AG08396 (cell line): ENCODE measurements at places on chromosomes 3 and 15.

DNA sequence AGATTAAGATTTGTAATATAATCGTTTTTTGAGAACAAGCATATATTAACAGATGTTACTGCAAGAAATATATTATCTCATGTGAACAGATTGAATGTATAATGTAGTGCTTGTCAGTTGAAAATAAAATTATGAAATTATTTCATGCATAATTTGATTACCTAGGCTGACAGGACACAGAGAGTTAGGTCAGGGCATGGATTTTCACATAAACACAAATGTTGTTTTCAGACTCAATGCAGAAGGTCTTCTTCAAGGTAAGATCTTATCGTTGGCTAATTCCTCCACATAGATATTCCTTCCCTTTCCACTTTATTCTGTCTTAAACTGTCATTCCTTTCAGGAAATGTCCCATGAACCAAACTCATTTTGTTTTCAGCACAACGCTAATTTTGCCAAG, 20.1 kb upstream of the TM4SF1 start:
- DNase-seq = no peak

GRCh38 chr15:43896543-43896942, 69.7 kb downstream of the WDR76 start:
- no peak for DNase-seq

GRCh38 chr3:492586-493316, 296.2 kb downstream of the CHL1 start:
- DNase-seq = no peak

DNA sequence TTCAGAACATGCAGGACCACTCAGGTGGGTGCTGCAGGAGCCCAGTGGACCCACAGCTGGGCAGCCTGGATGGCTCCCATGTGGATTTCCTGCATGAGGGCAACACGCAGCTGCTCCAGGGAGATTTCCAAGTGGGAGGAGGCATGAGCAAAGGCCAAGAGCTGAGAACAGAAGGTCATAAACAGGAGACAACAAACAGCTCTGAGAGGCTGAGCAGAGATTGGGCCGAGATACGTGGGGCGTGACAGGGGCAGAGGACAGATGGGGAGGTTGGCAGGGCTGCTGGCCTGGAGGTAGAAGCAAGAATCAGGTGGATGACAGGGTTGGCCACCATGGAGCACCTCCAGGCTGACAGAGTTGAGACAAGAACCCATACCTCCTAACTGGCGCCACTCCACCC, 2.9 kb downstream of the PHGR1 start:
- DNase-seq = no peak

DNA sequence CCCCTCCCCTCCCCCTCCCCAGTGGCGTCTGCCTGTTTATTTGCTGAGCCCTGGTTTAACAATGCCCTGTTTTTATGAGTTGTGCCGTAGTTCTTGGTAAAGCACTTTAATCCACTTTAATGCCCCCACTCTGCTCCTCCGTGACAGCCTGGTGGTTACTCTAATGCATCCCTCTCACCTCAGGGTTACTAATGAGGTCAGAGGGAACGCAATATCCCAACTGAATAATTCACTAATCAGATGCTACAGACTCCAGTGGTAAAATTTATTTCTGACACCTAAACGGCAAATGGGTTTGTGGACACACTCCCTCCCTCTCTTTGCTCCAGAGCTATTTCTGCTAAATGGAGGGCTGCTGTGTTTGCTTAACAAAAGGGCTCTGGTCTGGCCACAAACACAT, 26.1 kb upstream of the NTRK3 start:
- no peak for DNase-seq

- DNase-seq = no peak
These were observed 5.9 kb downstream of the PBRM1 start for GRCh38 chr3:52679811-52680210.

GRCh38 chr3:64809086-64809485, 121.3 kb upstream of the ADAMTS9 start:
- DNase-seq = no peak

- no peak for DNase-seq
These were observed 110.0 kb upstream of the MEF2A start for GRCh38 chr15:99455789-99456160.

GRCh38 chr3:14823393-14823792, 4.6 kb downstream of the FGD5 start:
- no peak for DNase-seq

- DNase-seq = peak; percentile 52
These were observed 214.8 kb downstream of the FMN1 start for GRCh38 chr15:32979710-32980109.

DNA sequence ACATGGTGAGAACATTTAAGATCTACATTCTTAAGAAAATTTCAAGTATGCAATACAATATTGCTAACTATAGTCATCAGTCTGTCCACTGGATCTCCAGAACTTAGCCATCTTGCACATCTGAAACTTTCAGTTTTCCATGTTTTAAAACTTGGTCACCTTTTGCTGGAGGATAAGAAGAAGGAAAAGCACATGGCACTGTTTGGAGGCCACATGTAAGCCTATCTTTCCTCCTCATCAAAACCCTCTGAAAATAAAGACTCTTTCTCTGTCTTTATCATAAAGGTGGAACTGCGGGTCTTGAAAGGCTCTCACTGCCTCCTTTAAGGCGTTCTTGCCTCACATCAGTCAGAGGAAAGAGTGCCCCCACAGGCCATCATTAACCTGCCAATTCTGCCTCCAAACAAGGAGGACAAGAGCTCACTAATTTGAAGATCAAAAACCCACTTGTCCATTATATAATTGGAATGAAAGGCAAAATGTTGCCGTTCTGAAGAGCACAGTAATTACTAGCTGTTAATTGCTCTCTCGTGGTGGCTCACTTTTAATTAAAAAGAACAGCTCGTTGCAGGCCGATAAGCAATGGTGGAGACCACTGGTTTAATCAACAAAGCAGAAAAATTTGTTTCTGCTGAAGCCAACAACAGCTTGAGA, 157.8 kb downstream of the MECOM start:
- no peak for DNase-seq

DNA sequence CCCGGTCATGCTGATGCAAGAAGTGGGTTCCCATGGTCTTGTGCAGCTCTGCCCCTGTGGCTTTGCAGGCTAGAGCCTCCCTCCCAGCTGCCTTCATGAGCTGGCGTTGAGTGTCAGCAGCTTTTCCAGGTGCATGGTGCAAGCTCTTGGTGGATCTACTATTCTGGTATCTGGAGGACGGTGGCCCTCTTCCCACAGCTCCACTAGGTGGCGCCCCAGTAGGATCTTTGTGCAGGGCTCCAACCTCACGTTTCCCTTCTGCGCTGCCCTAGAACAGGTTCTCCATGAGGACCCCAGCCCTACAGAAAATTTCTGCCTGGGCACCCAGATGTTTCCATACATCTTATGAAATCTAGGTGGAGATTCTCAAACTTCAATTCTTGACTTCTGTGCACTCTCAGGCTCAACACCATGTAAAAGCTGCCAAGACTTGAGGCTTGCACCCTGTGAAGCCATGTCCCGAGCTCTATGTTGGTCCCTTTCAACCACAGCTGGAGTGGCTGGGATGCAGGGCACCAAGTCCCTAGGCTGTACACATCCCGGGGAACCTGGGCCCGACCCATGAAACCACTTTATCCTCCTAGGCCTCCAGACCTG, 238.4 kb upstream of the MDFIC2 start:
- peak; percentile 9 for DNase-seq

DNA sequence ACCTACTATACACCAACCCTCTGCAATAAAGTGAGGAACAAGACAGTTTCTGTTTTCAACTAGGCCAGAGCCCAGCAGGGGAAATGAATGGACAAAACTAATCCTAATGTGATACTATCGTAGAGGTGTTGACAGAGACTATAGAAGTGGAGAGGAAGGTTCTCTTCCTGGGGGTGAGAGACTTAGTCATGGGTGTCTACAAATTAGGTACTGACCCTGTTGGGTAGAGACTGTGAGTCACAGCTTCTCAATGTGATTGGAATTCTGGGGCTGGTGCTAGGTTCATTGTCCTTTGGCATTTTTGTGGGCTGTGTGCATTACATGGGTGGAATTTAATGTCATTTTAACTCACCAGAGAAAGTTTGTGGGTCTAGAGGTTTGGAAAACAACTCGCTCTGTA, 79.3 kb downstream of the ADAMTSL3 start:
- peak; percentile 53 for DNase-seq

DNA sequence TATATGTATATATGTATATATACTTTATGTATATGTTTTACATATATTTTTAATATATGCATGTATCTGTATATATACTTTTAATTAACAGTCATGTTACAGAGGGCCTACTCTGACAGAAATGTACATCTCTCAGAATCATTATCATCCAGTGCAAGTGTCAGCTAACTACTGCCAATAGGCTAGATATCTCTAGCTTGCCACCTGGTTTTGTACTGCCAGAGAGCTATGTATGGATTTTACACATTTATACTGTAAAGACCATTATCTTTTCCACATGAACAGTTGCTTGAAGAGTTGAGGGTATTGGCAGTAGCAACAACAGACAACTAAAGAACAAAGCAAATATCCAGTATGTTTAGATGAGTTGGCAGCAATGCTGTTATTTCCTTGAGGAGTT, 99.7 kb upstream of the VGLL3 start:
- no peak for DNase-seq

DNA sequence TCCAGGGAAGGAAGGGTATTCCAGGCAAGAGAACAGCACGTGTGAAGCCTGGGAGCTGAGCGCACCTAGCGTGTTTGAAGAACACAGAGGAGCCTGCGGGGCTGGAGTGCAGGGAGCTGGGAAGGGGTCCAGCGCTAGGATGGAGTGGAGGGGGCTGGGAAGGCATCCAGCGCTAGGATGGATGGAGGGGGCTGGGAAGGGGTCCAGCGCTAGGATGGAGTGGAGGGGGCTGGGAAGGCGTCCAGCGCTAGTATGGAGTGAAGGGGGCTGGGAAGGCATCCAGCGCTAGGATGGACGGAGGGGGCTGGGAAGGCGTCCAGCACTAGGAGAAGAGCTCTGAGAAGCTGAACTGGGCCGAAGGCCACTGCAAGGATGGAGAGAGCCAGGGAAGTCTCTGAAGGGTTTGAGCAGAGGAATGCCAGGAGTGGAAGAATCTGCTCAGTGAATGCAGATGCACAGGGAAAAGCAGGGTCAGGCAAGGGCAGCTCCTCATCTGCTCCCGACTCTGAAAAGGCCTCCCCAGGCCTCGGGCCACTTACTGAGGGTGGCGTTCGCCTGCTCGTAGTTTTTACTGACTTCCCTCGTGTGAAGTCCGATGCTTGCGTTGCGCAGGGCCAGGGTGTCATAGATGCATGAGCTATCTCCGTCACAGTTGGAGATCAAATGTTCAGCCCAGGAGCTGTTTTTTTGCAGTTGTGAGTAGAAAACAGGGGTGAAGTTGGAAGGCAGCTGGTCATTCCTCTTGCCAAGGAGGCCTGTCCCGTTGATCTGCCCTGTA, 39.8 kb downstream of the MUC20 start:
- peak; percentile 11 for DNase-seq

GRCh38 chr3:133455960-133456359, 56.1 kb downstream of the BFSP2 start:
- DNase-seq = no peak

DNA sequence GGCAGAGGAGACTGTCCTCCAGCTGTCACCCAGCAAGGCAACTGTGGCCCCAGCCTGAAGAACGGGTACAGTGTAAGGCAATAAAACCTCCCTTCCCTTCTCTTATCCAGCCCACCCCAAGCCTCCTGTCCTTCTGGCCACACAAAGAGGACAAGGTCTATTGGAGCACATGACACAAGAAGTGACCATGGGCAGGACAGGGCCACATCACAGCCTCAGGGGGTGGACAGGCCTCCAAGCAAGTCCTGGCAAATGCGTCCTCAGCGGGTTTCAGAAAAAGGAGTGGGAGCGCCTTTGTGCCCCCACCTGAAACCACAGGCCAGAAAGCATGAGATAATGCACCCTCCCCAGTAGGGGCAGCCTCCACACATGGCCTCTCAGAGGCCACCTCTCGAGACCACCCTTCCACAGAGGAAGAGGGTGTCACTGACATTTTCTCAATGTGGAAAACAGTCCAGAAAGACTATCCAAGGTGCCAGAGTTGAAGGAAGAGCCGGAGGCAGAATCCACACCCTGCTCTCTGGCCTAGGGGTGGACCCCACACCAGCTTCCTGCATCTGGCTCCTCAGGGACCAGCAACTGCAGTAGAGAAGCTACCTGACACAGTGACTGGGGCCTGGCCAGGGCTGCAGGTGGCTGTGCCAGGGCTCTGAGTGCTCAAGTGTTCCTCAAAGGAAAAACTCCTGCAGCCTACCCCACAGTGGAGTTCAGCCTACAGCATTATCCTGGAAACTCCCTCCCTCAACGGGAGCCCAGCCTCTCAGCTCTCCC, 43.9 kb downstream of the CCDC12 start:
- DNase-seq = no peak

DNA sequence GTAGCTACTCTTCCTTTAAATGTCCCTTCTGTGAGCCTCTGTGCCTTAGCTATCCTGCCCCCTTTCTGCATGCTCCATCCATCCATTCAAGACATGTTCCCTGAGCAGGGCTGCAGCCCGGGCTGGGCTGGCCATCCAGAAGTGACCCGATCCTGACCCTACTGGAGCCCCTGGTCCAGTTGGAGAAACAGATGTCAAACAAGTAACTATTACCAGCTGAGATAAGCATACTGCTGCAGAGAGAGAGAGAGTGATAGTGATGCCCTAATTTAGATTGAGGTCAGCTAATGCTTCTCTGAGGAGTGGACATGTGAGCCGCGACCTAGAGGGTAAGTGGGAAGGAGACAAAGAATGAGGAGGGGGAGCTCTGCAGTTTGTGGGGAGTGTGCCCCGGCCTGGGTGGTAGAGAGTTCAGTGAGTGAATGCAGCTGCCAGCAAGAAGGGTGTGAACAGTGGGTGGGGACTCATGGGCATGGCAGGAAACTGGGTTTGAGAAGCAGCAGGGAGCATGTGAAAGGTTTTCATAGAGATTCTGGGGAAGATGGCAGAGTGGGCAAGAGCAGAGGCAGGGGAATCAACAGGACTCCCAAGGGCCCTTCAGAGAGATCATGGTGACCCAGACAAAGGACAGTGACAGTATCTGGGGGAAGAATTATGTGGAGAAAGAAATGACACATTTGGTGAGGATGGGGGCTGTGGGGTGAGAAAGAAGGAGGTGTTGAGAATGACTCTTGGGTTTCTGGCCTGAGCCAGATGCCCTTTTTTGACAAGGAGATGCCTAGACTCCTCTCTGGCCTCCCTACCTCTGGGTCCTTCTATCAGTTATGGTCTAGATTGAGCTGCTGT, 44.9 kb downstream of the CHCHD6 start:
- DNase-seq = no peak

DNA sequence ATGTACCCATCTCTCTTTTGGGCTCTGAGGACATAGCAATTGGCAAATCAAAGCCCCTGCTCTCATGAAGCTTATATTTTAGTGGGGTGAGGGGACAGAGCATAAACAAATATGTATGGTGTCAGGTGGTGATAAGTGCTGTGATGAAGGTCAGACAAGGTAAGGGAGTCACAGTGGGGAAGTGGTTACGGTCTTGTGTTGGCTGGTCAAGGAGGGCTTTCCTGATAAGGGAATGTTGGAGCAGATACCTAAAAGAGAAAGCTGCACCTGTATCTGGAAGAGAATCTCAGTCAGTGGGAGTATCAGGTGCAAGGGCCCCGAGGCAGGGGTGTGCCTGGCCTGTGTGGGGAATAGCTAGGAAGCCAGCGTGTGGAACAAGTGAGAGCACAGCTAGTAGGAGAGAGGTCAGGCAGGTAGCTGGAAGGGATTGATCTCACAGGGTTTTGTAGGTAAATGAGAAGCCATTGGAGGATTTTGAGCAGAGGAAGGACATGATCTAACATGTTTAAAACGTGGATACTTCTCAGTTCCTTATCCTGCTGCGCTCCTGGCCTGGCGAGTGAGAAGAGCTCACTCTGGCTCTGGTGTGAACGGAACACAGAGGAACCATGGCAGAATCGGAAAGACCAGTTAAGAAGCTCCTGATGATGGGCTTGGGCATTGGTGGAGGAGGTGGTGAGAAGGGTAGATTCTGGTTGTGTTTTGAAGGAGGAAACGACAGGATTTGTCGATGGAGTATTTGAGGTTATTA, 35.5 kb downstream of the MRAS start:
- no peak for DNase-seq
